ENCODE measurements at places on chromosomes 6 and 20.
A peak's percentile ranks its signal among the peaks of the same experiment; 100 is the strongest.

DNA sequence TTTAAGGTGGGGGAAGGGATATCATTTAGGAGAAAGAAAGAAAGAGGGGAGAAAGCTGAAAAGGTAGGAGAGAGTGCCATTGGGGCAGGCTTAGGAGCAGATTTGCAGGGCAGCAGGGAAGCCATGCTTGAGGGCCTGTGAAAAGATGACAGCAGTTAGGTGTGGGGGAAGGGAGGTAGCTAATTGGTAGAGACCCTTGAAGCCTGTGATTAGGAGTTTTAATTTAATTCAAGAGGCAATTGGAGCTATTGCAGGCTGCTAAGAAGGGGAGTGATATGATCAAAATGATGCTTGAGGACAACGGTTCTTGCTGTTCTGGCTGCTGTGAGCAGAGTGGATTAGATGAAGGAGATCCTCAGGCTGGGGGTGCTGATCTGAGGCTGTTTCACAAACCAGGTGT is 24.5 kb upstream of the SEC63 start:
- no peak for DNase-seq

DNA sequence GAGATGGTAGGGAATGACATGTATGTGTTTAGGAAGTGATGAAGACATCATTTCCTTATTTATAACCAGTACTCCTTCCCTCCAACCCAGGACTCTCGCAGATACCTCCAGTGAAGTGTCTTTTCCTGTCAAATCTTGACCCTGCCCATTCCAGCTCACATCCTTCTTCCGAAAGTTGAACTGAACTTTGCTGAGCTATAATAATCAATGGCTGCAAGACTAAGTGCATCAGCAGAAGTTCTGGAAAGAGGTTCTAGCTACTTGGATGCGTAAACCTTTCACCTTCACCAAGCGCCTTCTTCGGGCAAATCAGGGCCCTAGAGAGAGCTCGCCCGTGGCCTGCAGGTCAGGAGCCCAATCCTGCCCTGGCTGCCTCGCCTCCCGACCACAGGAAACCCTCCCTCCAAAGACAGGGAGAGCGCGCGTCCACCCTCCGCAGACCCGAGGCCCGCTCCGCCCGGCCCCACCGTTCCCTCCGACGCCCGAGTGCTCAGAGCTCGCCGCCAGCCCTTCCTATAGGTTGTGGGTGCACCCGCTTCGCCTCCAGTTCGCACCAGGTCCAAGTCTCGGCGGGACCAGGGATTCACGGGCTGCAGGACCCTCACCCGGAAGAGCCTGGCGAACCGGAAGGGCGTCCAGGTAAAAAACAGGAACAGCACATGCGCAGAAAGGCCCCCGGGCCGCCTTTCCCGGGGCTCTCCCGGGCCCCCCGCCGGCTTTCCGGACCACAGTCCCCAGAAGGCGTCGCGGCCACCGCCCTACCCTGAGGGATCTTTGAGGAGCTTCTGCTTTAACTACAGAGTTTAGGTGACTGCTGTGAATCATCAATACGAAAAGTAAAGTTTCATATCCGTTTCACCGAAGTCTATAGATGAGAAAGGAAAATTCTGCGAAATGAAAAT is at the start of gene ZNF334:
Gene ZNF334 (minus strand): TSS at position 617 of the 902 bp plus-strand sequence. CDS start 1,457 bp downstream, outside the sequence.
- peak; percentile 64 for DNase-seq

GRCh38 chr6:4872841-4873240 is 96.6 kb downstream of the CDYL start:
- DNase-seq: no peak

DNA sequence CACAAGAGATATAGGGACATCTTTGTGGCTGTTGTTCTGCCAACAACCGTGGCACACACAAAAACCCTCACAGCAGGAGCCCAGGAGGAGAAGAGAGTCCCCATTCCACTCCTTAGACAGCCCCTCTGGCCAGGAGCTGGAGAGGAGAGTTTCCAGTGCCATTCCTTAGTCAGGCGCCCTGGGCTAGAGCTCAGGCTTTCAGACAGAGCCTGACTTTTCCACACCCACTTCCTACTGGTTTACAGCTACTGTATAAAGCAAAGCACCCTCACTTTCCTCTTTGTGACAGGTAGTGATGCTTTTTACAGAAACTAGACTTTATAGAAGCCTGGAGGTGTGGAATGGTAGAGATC is 145.9 kb downstream of the SYCP2 start:
- DNase-seq: no peak

GRCh38 chr20:34557936-34558319 is 590 bp upstream of the MAP1LC3A start:
- DNase-seq: no peak

- DNase-seq: no peak
These were observed 14.3 kb downstream of the SLA2 start for GRCh38 chr20:36631646-36632045.

DNA sequence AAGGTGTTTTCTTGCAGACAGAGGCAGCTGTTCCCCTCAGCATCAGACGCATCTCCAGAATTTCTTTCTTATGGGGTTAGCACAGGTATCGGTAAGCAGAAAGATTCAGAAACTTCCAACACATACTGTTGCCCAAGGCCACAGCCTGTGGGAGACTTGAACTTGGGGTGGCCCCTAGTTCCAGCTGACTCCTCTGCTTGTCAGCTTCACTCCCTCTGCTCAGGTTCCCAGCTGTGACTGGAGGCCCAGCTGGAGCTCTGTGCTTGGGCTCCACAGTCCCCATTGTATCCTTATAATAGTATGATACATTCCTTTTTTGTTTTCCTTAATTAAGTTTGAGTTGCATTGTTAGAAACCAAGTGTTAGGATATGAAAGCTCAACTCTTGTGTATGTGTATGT is 26.2 kb upstream of the BTN3A2 start:
- DNase-seq: no peak

DNA sequence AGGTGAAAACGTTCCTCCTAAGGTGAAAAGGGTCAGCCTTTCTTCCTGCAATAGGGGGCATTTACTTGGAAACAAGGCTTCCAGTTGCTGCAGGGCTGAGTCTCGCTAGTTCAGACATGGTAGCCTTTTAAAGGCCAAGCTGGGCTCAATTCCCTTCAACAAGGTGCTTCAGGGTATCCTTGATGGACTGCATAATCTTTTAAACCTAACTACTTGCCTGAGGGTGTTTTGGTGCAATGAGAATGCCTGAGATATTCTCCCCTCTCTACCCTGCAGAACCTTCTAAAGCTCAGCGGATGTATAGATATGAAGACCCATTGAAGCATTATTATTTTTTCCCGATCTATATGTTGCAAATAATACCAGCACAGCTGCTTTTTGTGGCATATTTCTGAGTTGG is 416.1 kb downstream of the QKI start:
- DNase-seq: no peak

DNA sequence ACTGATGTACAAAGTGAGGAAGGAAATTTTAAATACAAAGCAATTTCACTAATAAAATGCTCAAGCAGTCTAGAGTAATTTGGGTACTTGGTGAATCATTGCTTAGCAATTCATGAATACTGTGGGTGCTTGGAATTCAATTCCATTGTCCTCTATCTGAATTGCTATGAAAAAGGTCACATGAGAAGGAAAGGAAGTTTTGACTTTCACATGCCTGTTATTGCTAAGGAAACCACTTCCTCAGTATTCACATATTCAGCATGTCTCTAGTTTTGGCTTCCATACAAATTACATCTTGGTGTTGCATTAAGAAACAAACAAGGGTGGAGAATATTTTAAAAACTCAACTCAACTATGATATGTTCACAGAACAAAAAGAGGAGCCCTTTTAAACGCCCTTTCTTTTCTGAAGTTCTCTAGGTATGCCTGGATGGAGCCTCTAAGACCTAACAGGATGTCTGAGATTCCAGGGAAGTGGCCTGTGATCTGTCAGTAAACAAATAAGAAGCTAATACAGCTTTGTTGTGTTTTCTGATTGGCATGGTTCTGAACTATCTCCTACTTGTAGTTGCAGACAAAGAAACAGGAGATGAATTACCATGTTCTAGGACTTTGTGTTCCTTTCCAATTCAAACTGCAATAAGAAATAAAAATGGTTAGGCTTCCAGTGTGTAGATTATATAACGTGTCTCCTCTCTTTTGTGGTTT is 190.4 kb downstream of the OGFRL1 start:
- peak; percentile 95 for DNase-seq

DNA sequence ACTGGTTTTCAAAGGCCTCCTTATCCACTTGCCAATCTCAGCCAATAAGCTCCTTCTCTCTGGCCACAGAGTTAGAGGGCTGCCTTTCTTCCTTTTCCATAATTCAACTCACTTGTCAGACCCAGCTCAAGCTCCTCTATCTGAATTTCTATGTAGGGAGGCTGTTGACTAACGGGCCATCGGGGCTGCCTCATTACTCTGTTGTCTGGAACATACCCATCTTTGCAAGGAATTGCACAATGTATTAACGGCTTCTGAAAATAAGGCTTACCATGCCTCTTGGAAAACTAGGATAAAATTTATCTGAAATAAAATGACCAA is 28.5 kb upstream of the KIF6 start:
- DNase-seq: no peak

DNA sequence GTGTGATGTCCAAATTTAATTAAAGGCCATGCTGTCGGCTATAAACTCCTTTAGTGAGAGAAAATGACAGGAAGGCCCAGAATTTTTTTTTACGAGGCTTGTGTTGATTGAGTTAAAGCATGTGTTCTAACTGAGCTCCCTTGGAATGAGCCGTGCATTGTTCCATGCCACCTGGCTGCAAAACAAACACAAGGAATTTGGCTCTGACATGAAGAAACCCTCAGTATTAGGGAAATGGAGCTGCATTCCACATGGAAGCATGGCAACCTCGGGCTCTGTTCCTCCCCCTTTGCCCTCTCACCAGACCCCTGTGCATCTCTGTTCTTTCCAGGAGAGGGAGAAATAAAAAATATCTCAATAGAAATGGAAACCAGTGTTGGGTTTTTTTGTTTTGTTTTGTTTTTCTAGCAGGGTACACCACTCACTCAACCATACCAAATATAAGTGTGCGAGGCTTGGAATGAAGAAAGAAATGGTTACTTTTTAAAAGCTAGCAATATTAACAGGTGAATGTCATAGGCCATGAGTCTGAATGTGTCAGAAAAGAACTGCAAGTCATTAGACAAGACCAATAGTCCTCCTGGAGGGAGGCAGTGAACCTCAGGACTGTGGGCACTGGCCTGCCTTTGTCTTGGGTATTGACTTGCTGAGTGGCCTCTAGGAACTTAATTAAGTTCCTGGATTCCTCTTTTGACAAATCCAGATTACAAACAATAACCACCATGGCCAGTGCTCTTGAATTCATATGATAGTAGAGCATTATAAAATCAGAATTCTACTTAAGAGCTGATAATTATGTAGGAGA is 935.1 kb downstream of the KIF16B start:
- DNase-seq: no peak

DNA sequence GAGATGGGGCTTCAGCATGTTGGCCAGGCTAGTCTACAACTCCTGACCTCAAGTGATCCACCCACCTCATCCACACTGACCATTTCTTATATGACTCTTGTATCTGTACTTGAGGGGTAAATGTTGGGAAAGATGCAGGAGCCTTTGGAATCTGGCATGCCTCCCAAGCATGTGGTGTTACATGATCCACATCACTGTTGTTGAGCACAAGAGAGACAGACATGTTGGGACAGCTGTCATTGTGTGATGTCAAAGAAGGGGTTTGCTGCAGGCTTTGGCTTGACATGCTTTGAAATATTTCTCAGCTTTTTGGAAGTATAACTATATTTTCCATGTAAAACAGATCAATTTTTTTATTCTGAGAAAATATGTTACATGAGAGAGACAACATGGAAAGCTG is 139.9 kb downstream of the MOXD1 start:
- peak; percentile 13 for DNase-seq

DNA sequence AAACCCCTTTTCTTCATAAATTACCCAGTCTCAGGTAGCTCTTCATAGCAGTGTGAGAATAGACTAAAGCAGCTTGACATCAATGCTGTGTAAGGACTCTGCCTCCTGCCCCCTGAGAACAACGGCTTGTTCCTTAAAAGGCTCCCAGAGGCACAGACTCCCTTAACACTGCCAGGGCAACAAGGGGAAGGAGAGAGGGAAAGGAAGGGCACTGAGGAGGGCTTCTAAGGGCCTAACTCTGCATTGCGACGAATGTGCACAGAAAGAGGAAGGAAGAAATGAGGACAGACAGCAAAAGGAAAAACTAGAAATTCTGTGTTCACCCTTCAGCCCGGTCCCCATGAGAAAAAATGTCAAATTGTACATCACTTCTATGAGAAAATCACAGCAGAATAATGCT is 74.0 kb downstream of the AGPAT4 start:
- no peak for DNase-seq

- no peak for DNase-seq
These were observed 817.9 kb downstream of the EYS start for GRCh38 chr6:64889144-64889543.

- DNase-seq: peak; percentile 40
These were observed 76.9 kb downstream of the FAM50B start for GRCh38 chr6:3926150-3926482.

DNA sequence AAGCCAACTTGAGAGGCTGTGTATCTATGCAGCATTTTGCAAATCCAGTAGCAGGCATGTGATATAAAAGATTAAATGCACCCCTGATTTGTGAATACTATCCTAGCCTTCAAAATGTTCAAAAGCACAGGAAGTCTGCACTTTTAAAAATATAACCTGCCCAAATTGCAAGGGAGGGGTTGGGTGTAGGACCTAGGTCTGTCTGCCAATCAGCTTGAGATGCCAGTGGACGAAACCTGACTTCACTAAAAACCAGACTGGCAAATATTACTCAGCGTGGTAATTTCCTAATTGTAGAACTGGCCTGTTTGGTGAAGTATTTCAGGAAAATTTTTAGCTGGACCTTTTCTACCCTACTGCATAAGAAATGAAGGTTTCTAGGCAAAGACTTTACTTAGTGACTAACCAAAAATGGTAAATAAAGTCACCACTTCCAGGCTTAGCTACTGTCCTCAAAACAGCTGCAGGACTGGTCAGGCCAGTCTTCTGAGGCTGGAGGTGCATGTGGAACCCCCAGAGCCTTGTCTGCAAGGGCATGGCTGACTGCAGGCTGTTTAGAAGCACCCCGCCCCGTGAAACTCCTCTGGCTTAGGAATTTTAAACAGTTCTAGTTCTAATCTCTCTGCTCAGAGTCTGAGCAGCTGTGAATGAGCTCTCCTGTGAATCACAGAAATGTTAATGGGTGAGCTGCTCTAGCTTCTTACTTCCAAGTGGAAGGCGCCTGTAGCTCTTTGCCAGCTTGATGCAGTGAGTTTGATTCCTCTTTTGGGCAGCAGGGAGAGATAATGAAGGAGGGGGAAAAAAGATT is 104.4 kb upstream of the ESR1 start:
- DNase-seq: no peak

All from fibroblast of skin of abdomen (primary cell).